ENCODE measurements at places on chromosomes 2 and 18. TPM values are rescaled to one million over a fixed set of nuclear protein-coding genes. Genes with fewer than 3 reads are reported as not detected.

DNA sequence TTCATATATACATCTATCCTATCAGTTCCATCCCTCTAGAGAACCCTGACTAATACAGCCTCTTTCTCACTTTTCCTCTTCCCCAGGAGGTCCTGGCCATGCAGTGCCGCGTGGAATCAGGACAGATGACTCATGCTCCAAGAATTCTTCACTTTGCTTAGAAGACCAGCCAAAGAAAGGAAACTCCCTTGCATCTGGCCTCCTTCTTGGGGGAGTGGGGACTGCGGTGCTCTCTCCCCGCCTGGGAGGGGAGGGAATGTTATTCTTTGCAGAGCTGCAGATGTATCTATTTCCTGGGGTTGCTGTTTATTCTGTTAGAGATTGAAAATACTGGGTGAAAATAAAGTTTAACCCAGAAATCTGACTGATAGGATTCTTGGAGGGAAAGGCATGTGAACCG is 111.5 kb upstream of the SH3BP4 start:
- no peak for DNase-seq

DNA sequence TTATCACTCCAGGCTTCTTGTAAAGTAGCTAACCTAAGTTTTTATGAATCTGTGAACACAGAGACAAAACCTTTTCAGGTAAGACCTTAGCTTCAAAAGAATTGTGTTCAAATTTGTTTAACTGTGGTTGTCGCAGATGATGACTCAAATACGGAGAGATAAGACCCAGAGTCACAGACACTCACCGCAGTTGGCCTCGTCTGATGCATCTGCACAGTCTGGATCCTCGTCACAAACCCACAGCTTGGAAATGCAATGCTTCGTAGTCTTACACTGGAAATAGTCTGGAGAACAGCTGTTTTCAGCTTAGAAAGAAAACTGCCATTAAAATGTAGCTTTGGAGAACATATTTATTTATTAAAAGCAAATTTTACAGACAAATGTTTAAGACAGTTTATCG is 1662.1 kb upstream of the NXPH2 start:
- DNase-seq = no peak

DNA sequence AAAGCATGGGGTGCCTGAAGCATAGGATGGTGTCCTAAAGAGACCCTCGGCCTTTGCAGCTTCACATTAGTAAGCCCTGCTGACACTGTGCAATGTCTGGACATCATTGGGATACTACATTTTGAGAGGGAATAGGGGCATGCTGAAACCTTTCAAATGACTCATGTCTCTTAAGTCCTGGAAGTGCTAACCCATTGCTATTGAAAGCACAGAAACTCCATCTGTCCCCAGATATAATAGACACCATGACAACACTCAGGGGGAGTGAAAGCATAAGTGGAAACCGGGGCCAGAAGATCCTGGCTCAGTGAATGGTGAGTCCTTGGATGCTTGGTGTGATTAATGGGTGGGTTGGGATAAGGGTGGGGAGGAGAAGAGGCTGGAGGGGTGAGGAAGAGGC is 595.5 kb upstream of the ID2 start:
- DNase-seq = no peak

GRCh38 chr18:75241705-75242104 is 31.1 kb downstream of the TSHZ1 start:
- DNase-seq = no peak

Gene ARHGAP28
- total RNA-seq = not detected

DNA sequence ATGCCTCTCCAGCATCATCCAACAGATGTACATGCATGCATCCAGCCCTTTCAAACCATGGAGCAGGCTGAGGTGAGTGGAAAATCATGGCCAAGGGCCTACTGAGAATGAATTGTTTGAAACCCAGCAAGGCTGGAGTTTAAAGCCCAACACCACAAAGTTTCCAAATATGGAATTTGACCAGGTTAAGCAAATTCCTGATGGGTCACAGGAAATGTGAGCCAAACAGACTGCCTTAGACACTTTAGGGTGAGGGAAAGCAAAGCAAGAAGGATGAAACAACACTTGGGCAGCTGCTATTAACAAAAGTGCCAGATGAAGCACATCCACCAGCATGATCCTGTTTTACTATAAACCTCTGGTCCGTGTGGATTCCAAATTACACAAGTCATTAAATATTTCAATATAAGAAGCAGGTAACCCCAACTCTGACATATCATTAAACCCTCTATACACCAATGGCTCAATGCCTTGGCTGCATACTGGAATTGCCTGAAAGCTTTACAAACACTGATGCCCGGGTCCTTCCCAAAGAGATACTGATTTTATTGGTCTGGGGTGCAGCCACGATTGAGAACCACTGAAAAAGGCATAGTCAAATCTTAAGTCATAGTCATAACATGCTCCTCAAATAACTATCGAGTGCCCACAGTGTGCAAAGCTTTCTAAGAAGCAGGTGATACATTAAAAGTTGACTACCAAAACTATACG is 9.1 kb downstream of the KLF7 start:
- peak; percentile 55 for DNase-seq

DNA sequence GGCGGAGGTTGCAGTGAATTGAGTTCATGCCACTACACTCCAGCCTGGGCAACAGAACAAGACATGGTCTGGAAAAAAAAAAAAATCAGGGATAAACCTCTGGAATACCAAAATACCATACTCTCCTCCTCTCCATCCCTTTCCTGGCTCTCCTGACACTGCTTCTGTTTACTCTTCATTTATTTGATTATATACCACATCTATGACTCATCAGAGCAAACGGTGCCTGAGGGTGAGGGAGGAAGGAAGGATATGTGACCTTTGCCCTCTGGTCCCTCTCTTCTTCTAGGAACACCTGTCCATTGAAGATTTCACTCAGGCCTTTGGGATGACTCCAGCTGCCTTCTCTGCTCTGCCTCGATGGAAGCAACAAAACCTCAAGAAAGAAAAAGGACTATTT is 30.0 kb downstream of the VIL1 start:
- no peak for DNase-seq

DNA sequence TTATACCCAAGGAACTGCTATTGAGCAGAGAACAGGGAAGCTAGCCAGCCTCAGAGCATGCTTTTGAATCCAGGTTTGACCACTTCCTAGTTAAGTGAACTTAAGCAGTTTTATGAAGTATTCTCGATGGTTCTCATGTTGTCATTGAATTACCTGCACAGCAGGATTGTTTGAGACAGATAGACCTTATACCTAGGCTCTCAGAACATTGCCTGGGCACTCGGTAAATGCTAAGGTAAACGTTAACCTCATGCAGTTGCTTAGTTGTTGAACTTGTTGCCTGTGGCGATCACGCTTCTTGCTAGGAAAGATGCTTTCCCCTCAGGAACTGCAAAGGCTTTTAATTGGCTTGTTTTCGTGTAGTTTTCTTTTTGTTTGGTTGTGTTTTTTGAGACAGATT is 34.0 kb upstream of the CHMP1B start:
- no peak for DNase-seq

Gene TANC1
- total RNA-seq = 2.0 TPM

Gene RAMP1
- total RNA-seq = 0.69 TPM

Gene KLF11
- 3.0 TPM for total RNA-seq

Gene CCBE1
- not detected for total RNA-seq

Gene CTIF
- 3.6 TPM for total RNA-seq
